Stimulated activated CD4-positive, alpha-beta T cell treated with anti-CD3 and anti-CD28 coated beads, Interleukin-2, amount 100 ng/mL, for 4 hours (primary cell): ENCODE measurements at places on chromosomes 2 and 18.

- peak; percentile 10 for DNase-seq
Observed at GRCh38 chr2:23526114-23526513, 141.1 kb downstream of the KLHL29 start.

GRCh38 chr2:13260402-13260801 is 543.7 kb downstream of the TRIB2 start:
- DNase-seq = no peak

- peak; percentile 5 for DNase-seq
Observed at GRCh38 chr18:36688020-36688965, 140.5 kb downstream of the TPGS2 start.

DNA sequence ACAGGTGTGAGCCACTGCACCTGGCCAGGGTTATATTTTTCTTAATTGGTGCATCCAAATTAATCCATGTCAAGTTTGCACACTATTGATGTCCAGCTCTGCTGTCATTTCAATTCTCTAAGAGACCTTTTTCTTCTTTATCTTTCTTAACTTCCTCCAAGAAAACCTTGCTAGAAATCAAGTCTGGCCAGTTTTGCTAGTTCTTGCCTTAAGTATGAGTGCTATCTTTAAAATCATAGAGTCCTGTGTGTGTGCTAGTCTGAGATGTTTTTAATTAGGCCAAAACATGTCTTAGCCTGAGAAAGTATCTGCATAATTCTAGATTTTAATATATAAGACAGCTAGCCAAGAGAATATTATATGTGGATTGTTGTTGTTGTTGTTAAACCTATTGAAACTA is 56.2 kb upstream of the SLC39A10 start:
- no peak for DNase-seq

- no peak for DNase-seq
Observed at GRCh38 chr2:191728750-191729624, 51.1 kb downstream of the NABP1 start.

DNA sequence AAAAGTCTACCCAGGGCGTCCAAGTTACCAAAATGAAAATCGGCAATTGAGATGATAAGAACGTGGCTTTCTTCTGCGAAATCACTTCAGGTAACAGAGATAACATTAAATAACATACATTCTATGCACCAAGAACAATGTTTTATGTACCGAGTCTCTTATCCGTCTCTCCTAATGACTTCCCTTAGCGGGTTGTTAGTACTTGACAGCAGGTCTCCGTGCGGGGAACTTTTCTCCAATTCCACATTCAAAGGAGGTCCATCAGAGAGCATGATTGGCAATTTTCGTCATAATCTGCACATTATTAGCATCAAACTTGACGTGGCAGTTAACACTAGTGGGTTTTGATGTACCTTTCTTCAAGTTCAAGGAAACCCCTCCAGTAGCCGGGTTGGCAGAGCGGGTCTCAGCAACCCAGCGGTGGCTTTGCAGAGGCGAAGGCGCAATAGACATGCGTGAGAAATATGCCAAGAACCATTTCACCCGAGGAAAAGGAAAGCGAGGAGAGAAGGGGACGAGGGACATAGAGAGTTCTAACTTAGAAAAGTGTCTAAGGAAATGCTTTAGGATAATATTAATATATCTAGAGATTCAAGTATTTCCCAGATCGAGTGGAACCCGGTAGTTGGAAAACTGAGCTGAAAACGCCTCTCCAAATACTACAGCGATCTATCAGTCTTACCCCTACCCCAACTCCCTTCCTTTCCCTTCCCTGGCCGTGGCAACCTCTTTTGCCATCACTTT is 5.0 kb downstream of the EVX2 start:
- no peak for DNase-seq

DNA sequence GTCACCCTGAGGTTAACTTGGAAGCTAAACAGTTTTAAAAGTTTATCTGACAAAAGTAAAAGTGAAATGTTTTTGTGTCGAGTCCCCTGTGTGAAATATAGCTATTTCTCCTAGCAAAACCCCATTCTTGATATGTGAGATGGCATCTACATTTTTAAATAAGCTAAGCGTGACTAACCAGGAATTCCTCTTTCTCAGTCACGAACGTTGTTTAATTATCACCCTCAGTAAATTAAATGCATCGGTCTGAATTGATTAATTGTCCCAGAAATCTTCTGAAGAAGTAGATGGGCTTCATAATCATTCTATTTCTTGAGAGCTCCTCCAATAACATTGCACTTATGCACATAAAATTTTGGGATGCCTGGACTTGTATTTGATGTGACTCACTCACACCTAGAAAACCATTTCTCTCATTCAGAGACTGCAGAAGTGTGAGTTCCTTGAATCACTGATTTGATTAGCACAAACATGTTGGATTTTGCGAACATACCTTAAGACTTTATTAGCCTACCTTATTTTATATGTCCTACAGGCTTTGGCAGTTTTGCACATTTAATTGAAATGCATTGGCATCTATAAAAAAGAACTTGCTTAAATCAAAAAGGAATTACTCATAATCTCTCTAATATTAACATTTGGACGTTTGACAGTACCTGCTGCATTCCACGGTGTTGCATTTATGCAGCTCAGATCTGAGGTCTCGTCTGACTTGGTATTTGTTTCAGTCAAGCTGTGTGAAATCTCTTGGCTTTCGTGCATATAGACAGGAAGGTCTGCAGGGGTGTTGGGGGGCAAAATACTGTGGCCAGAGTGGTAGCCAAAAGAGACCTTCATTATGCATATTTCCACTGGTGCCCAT is 475.2 kb downstream of the EPHA4 start:
- no peak for DNase-seq

- DNase-seq = no peak
Observed at GRCh38 chr2:34831096-34831495, 1232.0 kb upstream of the FAM98A start.

DNA sequence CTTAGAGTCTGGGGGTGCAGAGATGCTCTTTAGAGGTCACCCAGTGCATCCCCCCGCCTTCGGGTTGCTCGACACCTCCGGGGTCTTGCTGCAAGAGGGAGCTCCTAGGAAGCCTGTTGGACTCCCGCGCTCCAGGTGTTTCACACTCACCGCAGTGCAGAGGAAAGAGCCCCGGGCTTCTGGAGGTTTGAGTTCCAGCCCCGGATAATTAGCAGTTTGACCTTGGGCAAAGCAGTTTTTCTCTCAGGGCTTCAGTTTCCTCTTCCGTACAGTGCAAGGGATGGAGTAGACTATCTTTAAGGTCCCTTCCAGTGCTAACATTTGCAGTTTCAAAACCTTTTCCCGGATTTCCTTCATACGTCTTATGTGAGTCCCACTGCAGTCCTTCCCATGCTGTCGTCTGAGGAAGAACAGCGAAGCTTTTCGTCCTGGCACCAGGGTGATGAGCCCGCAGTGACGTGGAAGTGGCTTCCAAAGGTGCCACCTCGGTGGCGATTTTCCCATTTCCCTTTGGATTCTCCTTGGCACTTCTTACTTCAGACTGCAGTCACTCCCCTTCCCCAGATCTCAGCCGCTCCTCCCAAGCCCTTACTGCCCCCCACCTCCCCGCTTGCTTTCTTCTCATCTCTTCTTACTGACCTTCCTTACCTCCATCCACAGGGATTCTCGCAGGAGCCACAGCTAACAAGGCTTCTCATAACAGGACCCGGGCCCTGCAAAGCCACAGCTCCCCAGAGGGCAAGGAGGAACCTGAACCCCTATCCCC is 585 bp downstream of the PNKD start:
- no peak for DNase-seq

GRCh38 chr2:42844901-42845821 is 52.8 kb upstream of the HAAO start:
- no peak for DNase-seq

DNA sequence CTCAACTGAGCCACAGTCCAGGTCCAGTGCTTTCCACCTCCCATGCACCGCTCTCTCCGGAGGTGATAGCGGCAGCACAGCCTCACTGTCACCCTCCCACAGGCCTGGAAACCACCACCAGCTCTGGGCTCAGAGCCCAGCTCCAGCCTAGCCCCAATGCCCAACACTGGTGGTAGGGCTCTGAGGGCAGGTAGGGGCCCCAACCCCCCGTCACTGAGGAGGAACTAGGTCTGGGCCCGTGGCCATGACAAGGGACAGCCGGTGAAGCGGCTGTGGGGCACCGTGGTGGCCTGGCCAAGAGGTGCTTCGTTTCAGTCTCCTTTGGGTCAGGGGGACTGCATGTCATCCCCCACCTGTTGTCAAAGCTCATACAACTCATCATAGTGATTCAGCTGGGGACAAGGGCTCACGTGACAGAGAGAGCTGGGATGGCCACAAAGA is 5.5 kb upstream of the TMEM214 start:
- no peak for DNase-seq

DNA sequence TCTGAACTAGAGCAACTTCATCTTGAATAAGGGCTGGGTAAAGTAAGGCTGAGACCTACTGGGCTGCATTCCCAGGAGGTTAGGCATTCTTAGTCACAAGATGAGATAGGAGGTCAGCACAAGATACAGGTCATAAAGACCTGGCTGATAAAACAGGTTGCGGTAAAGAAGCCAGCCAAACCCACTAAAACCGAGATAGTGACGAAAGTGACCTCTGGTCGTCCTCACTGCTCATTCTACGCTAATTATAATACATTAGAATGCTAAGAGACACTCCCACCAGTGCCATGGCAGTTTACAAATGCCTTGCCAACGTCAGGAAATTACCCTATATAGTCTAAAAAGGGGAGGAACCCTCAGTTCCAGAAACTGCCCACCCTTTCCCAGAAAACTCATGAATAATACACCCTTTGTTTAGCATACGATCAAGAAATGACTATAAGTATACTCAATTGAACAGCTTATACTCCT is 109.1 kb downstream of the FIGN start:
- no peak for DNase-seq

- no peak for DNase-seq
Observed at GRCh38 chr2:25400576-25401216, 59.0 kb upstream of the DNMT3A start.

DNA sequence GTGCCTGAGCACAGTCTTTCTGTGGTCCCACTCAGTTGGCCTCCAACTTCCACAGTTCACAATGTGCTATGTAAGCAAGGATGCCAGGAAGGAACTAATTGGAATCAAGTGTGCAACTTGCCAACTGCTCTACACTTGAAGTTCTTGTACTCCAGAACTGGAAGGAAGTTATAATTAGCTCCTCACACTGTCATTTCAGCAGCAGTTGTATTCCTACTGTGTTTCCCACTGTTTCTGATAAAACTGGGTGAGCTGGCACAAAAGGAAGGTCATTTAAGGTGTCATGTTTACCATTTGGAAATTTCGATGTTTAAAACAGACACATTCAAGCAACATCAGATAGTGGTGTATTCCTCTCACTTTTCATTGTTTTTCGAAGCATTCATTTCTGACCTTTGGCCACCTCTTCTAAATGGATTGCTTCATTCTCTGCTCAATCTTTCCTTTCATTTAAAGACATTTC is 84.2 kb downstream of the ANTXR1 start:
- no peak for DNase-seq

GRCh38 chr2:18413676-18414396 is 146.6 kb downstream of the RDH14 start:
- no peak for DNase-seq

GRCh38 chr2:84817239-84817655 is 63.6 kb downstream of the TRABD2A start:
- DNase-seq = no peak

GRCh38 chr18:3093624-3094337 is 80.8 kb upstream of the LPIN2 start:
- DNase-seq = no peak

DNA sequence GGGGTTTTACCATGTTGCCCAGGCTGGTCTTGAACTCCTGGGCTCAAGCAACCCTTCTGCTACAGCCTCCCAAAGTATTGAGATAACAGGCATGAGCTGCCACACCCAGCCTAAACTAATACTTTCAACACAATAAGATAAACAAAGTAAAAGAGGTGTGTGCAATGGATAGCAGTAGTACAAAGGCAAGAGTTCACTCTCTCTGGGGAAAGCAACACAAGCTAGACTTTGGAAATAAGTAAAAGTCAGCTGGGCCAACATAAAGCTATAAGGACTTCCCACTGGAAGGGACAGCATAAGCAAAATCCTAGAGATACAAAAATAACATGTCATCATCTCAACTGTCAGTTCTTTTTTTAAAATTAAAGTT is 5.2 kb upstream of the NOSTRIN start:
- DNase-seq = no peak

- no peak for DNase-seq
Observed at GRCh38 chr2:102366406-102367112, 11.0 kb downstream of the IL18R1 start.

GRCh38 chr2:11813951-11814350 is 67.5 kb downstream of the LPIN1 start:
- no peak for DNase-seq

DNA sequence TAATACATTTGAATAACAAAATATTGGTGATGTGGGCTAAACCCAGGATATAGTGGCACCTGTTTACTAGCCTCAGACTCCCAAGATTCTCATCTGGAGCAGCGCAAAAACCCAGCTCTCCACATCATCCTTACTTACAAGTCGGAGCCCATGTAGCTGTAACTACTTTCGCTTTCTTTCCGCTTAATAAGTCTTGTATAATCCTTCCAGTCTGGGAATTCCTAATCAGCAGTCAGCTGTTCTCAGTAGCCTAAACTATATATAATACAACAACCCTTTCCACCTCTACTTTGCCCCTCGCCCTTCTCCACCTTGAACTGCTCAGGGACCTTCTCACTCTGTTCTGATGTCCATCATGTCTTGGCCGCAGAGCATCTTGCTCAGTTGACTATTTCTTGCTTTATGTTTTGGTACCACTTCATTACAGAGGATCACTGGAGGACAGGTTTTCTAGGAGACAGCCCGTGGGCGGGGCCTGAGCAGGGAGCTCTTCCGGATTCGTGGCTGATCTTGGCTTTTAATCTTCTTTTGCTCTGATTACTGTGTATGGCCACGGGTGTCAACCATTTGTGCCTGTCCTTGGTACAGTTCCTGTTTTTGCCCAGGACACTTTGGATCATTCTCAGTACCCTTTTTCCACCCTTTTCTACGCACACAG is 119.9 kb upstream of the SERTAD2 start:
- DNase-seq = no peak

DNA sequence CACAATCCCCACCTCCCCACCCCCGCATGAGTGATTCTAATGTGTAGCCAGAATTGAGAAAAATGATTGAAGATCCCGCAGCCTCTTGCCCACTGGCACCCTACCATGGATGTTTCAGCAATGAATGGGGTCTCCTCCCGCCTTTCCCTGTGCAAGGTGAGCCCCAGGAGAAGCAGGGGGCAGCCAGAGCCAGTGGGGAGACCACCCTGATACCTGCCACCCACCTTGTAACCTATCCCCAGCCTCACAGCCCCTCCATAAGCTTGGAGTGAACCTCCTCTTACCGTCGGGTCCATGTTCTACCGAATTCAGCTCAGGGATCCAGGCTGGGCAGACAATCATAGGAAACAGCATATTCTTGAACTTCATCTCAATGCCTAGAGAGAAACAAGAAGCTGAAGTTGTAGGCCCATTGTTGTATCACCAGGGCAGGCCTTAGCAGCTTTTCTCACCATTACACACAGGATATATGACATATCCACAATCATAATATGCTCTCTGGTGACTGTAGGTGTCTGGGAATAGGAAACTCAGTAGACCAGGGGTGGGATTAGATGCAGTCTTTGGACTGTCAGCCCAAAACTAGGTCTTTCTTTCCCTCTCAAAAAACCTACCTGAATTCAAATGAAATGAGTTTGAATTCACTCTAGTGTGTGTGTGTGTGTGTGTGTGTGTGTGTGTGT is 30.9 kb downstream of the XDH start:
- DNase-seq = no peak
